ENCODE measurements at places on chromosomes 7 and 10. TPM values are rescaled to one million over a fixed set of nuclear protein-coding genes. Genes with fewer than 3 reads are reported as not detected.
A peak's percentile ranks its signal among the peaks of the same experiment; 100 is the strongest.

DNA sequence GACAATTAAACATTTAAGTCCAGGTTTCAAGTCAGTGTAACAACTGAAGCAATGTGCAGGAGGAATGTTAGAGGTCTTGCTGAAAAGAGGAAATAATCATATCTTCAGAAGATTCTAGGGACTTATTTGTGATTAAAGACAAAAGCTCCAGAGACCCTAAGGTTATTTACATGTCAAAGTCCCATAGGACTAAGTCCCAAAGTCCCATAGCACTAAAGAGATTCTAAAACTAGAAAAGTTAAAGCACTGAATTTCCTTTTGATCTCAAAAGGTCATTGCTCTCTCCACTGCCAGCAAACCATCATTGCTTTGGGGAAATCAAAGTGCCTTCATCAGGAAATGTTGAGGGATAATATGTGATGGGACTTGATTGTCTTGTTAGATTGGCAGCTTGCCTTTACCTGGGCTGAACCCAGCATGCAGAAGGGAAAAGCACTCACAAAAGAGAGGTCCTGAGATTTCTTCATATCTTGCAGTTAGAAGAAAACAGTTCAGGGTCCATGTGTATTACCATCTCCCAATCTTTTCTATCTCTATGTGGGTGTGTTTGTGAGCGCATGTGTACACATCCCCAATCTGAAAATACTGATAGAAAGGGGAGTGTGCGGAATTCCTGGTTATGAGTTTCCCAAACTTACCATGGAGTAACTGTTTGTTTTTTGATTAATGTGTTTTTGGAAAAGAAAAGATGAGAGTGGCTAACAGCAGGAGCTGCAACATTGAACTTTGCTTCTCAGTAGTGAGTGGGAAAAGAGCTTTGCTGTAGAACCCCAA lies 21.8 kb downstream of the NUDT13 start:
- DNase-seq = no peak
- peaks cover 77% of the 10 kb centered on the region for H3K36me3 ChIP-seq
- no peaks in the 10 kb centered on the region for H3K4me1 ChIP-seq
- H3K27ac ChIP-seq = no peak overlapping the region
- no peaks in the 10 kb centered on the region for H3K27me3 ChIP-seq

- DNase-seq = no peak
- H3K27ac ChIP-seq = no peak overlapping the region
- H3K27me3 ChIP-seq = no peaks in the 10 kb centered on the region
- no peak overlapping the region for H3K4me3 ChIP-seq
- H3K36me3 ChIP-seq = peaks cover 20% of the 10 kb centered on the region
- H3K4me1 ChIP-seq = no peaks in the 10 kb centered on the region
Measured at GRCh38 chr10:124697837-124698544, 46.2 kb downstream of the FAM53B start.

DNA sequence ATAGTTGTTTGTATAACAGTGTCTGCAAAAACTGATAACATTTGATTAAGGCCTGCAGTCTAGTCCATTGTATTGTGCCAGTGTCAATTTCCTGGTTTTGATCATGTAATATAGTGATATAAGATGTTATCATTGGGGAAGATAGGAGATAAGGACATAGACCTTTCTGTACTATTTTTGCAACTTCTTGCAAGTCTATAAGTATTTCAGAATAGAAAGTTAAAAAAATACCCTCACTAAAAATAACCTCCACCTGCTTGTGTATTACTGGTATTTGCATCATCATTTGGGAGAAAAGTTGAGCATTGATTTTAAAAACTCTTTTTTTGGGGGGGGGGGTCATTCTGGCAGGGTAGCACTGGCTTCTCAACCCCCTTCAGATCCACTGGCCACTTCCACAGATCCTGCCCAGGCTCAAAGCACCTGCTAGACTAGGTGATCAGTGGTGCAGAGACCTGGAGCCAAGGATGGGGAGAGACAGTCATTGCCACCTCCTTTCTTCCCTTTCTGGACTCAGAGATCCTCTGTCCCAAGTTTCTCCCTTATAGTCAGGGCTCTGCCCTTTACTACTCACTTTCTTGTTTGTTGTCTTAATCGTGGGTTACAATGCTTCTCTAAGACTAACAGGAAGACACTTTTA lies 103.0 kb downstream of the RBM20 start:
- no peak for DNase-seq
- no peak overlapping the region for H3K27ac ChIP-seq
- H3K27me3 ChIP-seq = no peaks in the 10 kb centered on the region
- H3K4me3 ChIP-seq = no peak overlapping the region
- H3K4me1 ChIP-seq = no peaks in the 10 kb centered on the region

DNA sequence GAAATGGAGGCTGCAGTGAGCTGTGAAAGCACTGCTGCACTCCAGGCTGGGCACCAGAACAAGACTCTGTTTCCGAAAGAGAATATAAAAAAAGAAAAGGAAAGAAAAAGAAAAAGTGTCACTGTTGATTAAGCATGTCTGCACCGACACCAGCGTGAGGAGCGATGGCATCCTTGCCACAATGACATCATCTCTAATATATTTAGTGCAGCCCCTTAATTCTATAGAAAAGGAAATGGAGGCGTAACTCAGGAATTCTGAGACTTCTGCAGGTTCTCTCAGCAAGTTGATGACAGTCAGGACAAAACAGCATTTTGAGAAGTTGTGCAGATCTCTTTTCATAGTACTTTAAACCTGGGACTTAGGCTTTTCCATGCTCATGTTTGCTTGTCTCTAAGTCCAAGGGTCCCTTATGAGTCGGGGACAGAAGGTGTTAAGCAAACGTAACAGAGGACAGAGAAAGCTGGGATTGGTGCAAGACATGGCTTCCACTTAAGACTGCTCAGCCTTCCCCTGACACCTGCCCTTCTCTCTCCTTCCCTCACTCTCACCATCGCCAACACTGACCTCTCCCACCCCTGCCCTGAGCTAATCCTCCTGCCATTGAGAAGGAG lies 16.9 kb upstream of the ANKRD1 start:
- H3K4me1 ChIP-seq = peaks cover 5% of the 10 kb centered on the region
- H3K27me3 ChIP-seq = no peaks in the 10 kb centered on the region
- no peak overlapping the region for H3K27ac ChIP-seq
- no peaks in the 10 kb centered on the region for H3K36me3 ChIP-seq
- no peak overlapping the region for H3K4me3 ChIP-seq

- H3K27me3 ChIP-seq = no peaks in the 10 kb centered on the region
- no peak overlapping the region for H3K27ac ChIP-seq
- no peaks in the 10 kb centered on the region for H3K4me1 ChIP-seq
- H3K4me3 ChIP-seq = no peak overlapping the region
- no peaks in the 10 kb centered on the region for H3K36me3 ChIP-seq
Measured at GRCh38 chr10:24969841-24970281, 17.5 kb upstream of the PRTFDC1 start.

- no peaks in the 10 kb centered on the region for H3K4me1 ChIP-seq
- peak; percentile 89 for DNase-seq
- peak within 1 kb of the TSS; percentile 64 for H3K27ac ChIP-seq
- peaks cover 14% of the 10 kb centered on the region for H3K27me3 ChIP-seq
Measured at GRCh38 chr10:89414146-89414878, at the start of gene IFIT5. TSS of gene IFIT5 (plus strand) at chr10:89414568. CDS start at chr10:89414799, 231 bp downstream.

GRCh38 chr10:90352288-90352687 lies 505.6 kb downstream of the HTR7 start:
- peak; percentile 64 for DNase-seq
- H3K4me1 ChIP-seq = peaks cover 3% of the 10 kb centered on the region
- no peaks in the 10 kb centered on the region for H3K36me3 ChIP-seq

- peaks cover 95% of the 10 kb centered on the region for H3K36me3 ChIP-seq
- H3K4me1 ChIP-seq = no peaks in the 10 kb centered on the region
- DNase-seq = no peak
- no peak overlapping the region for H3K4me3 ChIP-seq
- H3K27ac ChIP-seq = no peak overlapping the region
Measured at GRCh38 chr7:29940199-29940598, 49.4 kb downstream of the SCRN1 start.

- H3K4me3 ChIP-seq = no peak overlapping the region
- peaks cover 12% of the 10 kb centered on the region for H3K4me1 ChIP-seq
- no peaks in the 10 kb centered on the region for H3K27me3 ChIP-seq
- no peaks in the 10 kb centered on the region for H3K36me3 ChIP-seq
Measured at GRCh38 chr7:151699928-151700319, 177.0 kb downstream of the PRKAG2 start.

DNA sequence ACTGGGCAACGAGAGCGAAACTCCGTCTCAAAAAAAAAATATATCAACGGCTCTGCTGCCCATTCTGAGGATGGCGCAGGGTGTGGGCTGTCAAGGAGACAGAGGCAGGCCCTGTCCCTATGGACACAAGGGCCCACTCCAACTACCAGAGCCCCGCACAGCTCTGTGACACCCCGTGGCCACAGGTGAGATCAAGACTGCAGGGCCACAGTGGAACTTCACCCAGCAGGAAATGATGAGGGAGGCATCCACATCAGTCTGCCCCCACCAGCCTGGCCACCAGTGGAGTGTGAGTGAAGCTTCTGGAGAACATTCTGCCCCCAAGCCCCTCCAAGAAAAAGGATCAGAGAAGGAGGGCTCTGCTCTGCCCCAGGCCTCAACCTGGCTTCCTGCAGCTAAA lies 136.7 kb downstream of the DLG5 start:
- H3K27me3 ChIP-seq = no peaks in the 10 kb centered on the region
- H3K36me3 ChIP-seq = peaks cover 42% of the 10 kb centered on the region
- H3K27ac ChIP-seq = no peak overlapping the region
- no peak for DNase-seq
- H3K4me1 ChIP-seq = no peaks in the 10 kb centered on the region

GRCh38 chr7:197413-198335 lies 5.3 kb downstream of the FAM20C start:
- peaks cover 3% of the 10 kb centered on the region for H3K4me1 ChIP-seq
- DNase-seq = no peak
- peaks cover 10% of the 10 kb centered on the region for H3K36me3 ChIP-seq
- H3K27ac ChIP-seq = no peak overlapping the region
- H3K4me3 ChIP-seq = no peak overlapping the region

DNA sequence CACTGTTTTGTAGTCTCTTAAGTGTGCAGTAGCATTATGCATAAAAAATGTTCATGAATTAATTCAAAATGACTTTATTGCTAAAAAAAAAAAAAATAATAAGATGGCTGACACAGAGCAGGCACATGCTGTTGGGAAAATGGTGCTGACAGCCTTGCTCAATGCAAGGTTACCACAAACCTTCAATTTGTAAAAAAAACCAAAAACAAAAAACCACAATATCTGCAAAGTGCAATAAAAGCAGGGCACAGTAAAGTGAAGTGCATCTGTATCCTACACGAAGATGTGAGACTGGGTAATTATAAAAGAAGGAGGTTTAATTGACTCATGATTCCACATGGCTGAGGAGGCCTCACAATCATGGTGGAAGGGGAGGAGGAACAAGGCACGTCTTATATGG lies 185.8 kb downstream of the USP6NL start:
- H3K4me3 ChIP-seq = no peak overlapping the region
- no peaks in the 10 kb centered on the region for H3K4me1 ChIP-seq
- no peaks in the 10 kb centered on the region for H3K27me3 ChIP-seq

- DNase-seq = no peak
- no peaks in the 10 kb centered on the region for H3K27me3 ChIP-seq
Measured at GRCh38 chr10:99631496-99631895, 11.3 kb upstream of the SLC25A28 start.

GRCh38 chr10:106278383-106278782 lies 886.1 kb downstream of the SORCS1 start:
- no peaks in the 10 kb centered on the region for H3K36me3 ChIP-seq
- no peaks in the 10 kb centered on the region for H3K27me3 ChIP-seq
- no peak overlapping the region for H3K4me3 ChIP-seq
- H3K27ac ChIP-seq = no peak overlapping the region
- no peak for DNase-seq
- H3K4me1 ChIP-seq = no peaks in the 10 kb centered on the region

DNA sequence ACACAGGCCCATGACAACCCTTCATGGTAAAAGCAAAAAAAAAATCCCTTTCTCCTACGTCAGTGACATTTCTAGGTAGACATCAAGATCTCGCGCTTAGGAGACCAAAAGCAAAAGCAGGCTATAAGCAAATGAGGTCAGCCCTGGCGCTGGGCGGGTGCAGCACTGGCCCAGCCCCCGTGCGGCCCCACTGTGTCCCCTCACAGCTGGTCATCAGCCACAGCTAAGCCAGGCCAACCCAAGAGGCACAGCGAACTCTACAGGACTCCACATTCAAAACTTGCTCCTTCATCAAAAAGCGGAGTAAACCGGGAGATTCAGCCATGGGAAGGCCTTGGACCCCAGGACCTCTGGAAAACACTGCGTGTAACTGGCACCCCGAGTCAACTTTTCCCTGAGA lies 113.7 kb downstream of the PTPRN2 start:
- H3K27me3 ChIP-seq = no peaks in the 10 kb centered on the region
- no peak overlapping the region for H3K4me3 ChIP-seq
- no peaks in the 10 kb centered on the region for H3K36me3 ChIP-seq
- H3K4me1 ChIP-seq = no peaks in the 10 kb centered on the region
- no peak for DNase-seq

- H3K4me1 ChIP-seq = no peaks in the 10 kb centered on the region
- H3K27me3 ChIP-seq = no peaks in the 10 kb centered on the region
- no peaks in the 10 kb centered on the region for H3K36me3 ChIP-seq
- no peak overlapping the region for H3K27ac ChIP-seq
Measured at GRCh38 chr10:8389630-8390029, 335.1 kb downstream of the GATA3 start.

- DNase-seq = no peak
- H3K4me1 ChIP-seq = no peaks in the 10 kb centered on the region
- H3K4me3 ChIP-seq = no peak overlapping the region
- no peaks in the 10 kb centered on the region for H3K36me3 ChIP-seq
- no peaks in the 10 kb centered on the region for H3K27me3 ChIP-seq
Measured at GRCh38 chr7:136009488-136010079, 32.4 kb upstream of the MTPN start.

DNA sequence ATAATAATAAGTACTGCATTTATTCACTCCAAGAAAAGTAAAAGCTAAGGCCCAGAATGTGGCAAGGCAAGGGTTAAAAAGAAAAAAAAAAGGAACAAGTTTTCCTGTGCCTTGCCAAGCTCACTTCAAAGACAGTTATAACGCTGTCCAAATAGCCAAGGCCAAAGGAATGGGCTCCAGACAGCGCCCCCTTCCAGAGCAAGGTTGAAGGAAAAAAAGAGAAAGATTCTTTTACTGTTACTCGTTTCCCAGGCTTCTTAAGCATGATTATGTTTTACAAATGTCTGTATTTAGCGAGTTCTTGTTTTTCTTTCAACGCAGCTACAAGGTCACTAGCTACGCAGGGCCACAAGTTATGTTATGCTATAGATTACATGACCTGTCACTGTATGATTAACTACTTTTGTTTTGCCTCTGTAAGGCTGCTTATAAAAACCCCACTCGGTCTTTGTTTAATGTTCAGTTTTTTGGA lies 9.1 kb upstream of the EIF4H start:
- no peaks in the 10 kb centered on the region for H3K27me3 ChIP-seq
- DNase-seq = peak; percentile 84
- H3K4me3 ChIP-seq = no peak overlapping the region
- no peaks in the 10 kb centered on the region for H3K36me3 ChIP-seq

GRCh38 chr7:51144178-51144577 lies 172.4 kb downstream of the COBL start:
- peaks cover 5% of the 10 kb centered on the region for H3K4me1 ChIP-seq
- no peak overlapping the region for H3K27ac ChIP-seq
- no peak for DNase-seq
- no peaks in the 10 kb centered on the region for H3K27me3 ChIP-seq
- H3K36me3 ChIP-seq = no peaks in the 10 kb centered on the region

EIF4EBP2 gene
- total RNA-seq = 122 TPM

OR9A2 gene
- total RNA-seq = not detected

IL2RA gene
- total RNA-seq = not detected

KIAA1217 gene
- total RNA-seq = 22.2 TPM

FBH1 gene
- total RNA-seq = 71.6 TPM

ARHGAP22 gene
- total RNA-seq = 7.7 TPM

MINDY4 gene
- total RNA-seq = 7.2 TPM

TLX1 gene
- total RNA-seq = not detected

PRKCQ gene
- total RNA-seq = 21.0 TPM

KCNIP2 gene
- 3.1 TPM for total RNA-seq

EGR2 gene
- total RNA-seq = 0.43 TPM
